ENCODE measurements at places on chromosomes 7 and 10.

- DNase-seq, result no peak
Observed at GRCh38 chr7:141513720-141514119, 37.5 kb upstream of the AGK start.

GRCh38 chr10:47023237-47024045 lies 112.2 kb downstream of the PTPN20 start:
- no peak for DNase-seq

- DNase-seq, result no peak
Observed at GRCh38 chr7:116087984-116088383, 57.4 kb upstream of the TFEC start.

DNA sequence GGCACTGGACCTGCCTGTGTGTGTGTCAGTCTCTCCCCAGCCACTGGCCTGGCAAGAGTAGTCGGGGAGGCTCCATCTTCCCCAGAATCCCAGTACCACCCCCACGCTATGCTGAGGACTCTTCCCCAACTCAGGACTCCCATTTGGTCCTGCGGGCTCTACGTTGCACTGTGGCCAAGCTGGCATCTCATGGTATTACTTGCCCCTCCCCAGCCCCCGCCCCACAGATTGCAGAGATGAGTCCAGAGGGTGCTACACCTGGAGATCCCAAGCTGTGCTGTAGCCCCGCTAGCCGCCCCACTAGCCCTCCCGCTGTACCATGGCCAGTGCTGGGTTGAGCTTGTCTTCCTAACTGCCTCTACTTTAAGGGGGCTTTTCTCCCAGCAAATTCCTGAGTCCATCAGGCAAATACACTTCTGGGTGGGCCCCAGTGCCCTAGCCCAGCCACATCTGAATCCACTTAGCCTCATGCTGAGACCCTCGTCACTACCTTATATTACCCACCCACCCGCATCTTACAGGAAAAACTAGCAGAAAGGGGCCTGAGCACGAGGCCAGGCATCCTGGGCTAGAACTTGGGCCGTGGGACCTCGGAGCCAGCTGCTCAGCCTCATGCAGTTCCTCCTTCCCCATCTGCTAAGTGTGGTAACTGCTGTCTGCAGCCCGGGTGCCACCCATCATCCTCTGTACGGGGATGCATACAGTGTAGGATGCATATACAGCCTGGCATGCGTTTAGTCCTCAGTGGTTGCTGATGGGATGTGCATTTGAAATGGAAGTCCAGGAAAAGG lies 65.8 kb upstream of the CACUL1 start:
- no peak for DNase-seq

DNA sequence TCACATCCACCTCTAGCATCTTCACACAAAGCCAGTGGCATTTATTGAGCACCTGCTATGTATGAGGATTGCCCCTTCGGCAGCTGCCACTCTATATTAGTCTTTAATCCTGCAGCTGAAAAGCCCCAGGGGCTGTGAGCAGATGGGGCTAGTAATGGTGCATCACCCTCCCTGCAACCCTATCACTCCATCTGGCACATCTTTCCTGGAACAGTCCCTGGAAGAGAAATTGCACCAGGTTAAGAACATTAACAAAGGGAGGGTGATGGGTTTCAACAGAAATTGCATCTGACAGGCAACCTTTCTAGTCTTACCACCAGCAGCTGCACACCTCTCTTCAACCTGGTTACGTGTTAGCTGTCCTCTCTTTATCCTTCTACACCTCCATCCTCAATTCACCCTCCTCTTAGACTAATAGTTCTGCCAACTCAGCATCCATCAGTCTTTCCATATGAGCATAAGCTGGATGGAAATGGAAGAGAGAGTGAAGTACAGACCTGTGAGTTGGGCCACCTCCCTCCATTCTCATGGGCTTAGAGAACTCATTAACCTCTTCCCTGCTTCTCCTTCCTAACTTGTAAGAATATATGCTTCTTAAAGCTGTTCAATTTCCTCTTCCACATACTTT lies 168.6 kb upstream of the NEBL start:
- DNase-seq, result no peak

- DNase-seq, result no peak
Observed at GRCh38 chr10:86361156-86362128, 5.2 kb downstream of the GRID1 start.

- DNase-seq, result no peak
Observed at GRCh38 chr7:129828989-129829736, 123.6 kb downstream of the UBE2H start.
